ENCODE measurements at places on chromosomes 2 and 18.

- DNase-seq: peak; percentile 42
Measured at GRCh38 chr2:64454386-64455332, 697 bp downstream of the LGALSL start.

GRCh38 chr2:193841384-193842150, 1646.8 kb upstream of the TMEFF2 start:
- DNase-seq: no peak

DNA sequence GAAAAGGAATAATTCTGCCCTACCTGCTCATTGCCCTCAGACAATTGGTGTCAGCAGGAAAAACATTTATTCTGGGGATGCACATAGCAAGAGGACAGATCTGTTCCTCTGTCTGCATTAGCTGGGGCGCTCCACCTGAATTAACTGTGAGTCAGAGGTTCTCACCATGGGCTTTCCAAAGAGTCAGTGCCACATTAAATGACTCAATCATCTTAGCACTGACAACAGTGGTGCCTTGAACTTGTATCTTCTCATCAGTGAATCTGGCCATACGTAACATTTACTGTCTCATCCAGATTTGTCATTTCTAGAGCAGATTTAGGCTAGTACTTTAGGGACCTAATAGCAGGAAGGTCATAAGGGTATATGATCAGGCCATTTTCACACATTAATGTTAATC, 358.1 kb upstream of the CRIM1 start:
- DNase-seq: no peak

GRCh38 chr2:66897181-66897580, 462.3 kb downstream of the MEIS1 start:
- no peak for DNase-seq

DNA sequence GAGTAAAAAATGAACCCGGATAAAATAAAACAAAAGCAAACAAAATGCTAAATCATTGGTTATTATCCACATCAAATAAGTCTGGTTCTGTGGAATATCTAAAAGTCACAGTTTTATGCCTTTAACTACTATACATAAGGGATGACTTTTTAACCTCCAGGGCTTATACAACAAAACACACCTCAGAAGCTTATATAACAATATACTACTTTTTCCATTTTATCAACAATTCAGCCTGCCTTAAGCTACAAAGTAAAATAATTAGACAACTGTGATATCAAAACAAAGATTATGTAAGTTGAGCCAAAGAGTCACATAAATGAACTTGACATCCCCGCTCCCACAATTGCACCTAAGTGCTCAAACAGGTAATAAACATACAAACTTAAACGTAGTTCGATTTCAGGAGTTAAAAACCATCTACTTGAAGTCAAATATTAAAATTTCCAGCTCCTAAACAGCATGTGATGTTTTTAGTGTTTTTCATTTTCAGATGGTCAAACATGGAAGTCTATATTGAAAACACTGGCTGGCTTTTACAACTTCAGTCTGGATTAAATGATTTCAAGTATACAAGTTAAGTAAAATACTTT, 54.7 kb downstream of the ATIC start:
- DNase-seq: no peak

- no peak for DNase-seq
Measured at GRCh38 chr2:59892398-59892797, 661.1 kb downstream of the BCL11A start.

DNA sequence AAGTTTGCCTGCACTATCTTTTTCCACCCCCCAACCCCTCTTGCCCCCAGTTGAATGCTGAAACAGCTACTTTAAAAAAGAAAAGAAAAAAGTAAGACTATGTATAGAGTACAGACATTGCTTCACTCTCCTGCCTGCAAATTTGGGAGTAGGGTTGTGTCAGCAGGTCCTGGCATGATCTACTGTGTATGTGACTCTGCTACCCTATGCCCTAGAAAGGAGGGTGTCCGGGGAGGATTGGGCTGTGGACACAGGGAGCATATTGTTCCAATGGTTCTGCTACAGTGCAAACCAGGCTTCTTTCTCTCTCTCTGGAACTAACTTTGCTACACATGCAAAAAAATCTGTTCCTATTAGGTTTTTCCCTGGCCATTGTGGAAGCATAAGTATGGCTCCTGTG, 9.9 kb upstream of the ZEB2 start:
- no peak for DNase-seq

DNA sequence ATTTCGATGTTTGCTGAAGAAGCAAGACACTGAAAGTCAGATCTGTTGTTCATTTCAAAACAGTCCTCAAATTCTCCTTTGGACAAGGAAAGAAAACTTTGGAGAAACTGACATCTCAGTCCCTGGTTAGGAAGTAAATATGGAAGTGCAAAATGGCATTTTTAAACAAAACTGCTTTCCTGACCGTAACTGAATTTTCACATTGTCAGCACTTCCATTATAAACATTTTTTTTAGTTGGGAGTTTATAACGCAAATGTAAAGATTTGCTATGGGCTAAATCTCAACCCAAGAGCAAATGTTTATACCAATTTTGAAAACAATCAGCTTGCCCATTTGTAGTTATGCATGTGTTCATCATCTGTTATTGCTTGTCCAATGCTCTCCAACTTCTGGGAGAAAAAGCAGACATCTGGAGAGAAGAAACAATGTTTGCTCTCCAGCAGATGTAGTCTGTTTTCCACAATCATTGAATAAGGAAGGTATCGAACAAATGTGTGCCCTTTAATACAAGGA, 520.1 kb downstream of the ARHGAP15 start:
- no peak for DNase-seq

- no peak for DNase-seq
Measured at GRCh38 chr18:23596183-23596582, 9.9 kb upstream of the NPC1 start.

- DNase-seq: no peak
Measured at GRCh38 chr18:55983433-55983832, 395.4 kb upstream of the TCF4 start.

DNA sequence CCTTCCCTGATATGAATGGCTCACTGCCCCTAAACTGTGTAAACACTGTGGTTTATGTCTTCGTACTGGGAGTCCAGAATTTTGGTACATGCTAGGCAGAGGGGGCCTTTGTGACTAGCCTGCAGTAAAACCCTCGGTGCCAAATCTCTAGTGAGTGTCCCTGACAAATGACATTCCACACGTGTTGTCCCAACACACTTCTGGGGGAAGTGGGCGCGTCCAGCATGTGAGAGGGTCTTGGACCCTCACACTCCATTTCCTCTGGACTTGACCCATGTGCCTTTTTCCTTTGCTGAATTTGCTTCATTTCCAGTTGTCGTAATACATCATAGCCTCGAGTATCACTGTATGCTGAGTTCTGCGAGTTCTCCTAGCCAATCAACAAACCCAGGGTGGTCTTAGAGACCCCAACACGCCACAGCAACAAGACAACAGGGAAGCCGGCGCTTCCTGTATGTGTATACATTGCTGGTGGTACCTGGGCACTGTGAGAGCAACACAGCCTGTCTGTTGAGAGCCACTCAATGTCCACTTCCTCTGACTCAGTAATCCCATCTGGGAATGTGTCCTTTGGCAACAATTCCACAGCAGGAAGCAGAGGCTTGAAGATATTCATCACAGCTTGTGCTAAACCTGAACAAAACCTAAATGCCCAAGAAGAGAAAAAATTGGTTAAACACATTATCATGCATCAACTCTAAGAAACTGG, 26.9 kb upstream of the SLC66A3 start:
- DNase-seq: no peak

DNA sequence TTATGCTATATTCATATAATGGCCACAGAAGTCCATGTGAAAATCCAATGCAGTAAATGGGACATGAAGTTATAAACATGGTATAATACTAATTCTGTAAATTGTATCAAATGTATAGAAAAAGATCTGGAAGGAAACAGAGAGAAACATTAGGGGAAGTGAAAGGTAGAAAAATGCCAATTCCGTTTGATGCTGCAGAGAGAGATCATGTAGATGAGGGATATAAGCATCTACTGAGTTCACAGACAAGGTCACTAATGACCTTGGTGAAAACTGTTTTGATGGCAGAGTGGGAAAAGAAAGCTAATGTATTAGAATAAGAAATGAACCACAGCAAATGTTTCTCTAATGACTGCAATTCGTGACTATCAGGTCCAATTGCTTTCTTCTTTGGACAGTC, 56.0 kb downstream of the BARD1 start:
- DNase-seq: no peak

DNA sequence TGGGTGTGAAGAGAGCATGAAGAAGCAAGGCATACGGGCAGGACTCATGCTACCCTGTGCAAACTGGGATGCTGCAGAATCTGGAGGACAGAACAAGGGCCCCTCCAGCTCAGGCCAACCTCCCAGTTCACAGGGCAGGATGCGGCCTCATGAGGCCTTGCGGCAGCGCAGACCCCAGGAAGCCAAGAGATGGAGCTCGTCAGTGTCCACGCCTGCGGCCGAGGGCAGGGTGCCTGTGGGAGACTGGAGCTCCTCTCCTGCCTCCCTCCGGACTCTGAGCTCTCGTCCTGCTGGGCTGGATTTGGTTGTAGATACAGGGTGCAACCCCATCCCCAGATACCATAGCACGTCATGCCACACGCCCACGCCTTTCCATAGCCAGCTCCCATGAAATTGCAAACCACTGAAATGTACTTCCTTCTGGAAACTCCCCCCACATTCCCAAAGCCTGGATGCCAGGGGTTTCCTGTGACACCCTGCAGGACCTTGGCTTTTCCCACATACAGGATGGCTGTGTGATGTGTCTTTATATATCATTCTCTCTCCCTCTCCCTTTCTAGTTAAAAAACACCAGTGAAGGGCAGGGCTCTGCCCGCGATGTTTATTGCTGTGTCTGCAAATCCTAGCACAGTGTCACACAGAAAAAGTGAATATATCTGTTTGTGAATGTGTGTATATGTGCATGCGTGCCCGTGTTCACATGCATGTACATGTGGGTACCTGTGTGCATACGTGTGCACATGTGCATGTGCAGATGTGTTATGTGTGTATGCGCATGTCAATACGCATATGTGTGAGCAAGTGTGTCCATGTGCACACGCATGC, 12.3 kb upstream of the SNTG2 start:
- DNase-seq: no peak

DNA sequence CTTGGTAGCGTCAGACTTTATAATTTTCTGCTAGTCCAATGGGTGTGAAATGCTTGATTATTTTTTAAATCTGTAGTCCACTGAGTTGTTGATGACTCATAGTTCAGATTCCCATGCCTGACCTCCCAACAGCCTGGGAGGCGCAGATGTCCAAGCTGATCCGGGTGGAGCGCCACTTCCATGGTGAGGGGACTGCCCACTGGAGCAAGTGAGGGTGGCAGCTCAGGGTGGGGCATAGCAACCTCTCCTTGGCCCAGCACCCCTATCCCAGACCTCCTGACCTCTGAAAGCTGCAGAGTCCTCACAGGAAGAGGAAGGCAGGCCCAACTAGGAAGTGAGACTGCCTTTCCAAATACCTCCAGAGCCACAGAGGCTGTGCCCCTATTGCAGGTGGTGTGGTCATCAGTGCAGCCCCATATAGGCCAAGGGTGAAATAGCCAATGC, 4.4 kb downstream of the MAL start:
- no peak for DNase-seq

DNA sequence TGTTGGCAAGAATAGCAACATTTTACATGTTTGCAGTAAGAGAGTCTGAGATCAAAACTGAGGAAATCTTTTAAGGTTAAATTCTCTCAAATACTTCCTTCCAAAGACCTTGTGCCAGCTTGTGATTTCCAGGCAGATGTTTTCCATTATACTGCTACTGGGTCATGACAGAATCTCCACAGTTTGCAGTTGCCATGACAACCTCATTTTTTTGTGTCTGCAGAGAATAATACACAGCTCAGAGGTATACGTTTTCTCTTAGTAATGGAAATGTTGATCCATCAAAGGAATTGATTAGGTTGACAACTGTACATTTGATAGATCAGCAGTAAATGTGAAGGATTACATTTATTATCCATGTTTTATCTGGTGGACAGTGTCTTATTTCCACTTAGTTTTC, 29.1 kb upstream of the CSRNP3 start:
- DNase-seq: no peak

Measured in activated CD4-positive, alpha-beta T cell treated with anti-CD3 and anti-CD28 coated beads for 4 hours (primary cell).